Suppressor macrophage (primary cell): ENCODE measurements at places on chromosomes 16 and 17.

DNA sequence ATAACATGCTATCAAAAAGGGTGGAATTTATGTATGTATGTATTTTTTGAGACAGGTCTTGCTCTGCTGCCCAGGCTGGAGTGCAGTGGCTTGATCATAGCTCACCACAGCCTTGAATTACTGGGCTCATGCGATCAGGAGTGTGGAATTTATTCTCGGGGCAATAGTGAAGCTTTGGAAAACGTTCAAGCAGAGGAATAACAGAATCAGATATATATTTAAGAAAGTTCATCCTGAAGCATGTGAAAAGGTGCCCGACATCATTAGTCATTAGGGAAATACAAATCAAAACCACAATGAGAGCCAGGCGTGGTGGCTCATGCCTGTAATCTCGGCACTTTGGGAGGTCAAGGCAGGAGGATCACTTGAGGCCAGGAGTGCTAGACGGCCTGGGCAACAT, 7.7 kb upstream of the ITGAE start:
- DNase-seq, result no peak

- peak; percentile 52 for DNase-seq
Measured at GRCh38 chr17:32755045-32755805, 121.7 kb downstream of the MYO1D start.

DNA sequence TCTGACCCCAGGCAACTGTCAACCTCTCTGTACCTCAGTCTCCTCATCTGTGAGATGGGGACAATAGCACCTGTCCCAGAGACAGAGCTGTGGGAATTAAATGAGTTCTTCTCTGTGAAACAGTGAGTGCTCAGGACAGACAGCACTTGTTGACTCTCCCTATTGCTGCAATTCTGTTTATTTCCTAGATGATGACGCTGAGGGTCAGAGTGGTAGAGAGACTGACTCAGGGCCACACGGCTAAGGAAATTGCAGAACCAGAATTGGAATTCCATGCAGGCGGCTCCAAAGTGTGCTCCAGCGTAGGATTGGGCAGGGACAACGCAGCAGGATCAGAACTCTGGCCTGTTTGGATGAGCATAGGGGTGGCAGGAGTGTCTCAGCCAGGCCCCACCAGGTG, 302.2 kb downstream of the C16orf95 start:
- DNase-seq, result peak; percentile 20

- no peak for DNase-seq
Measured at GRCh38 chr17:39123627-39124026, 27.8 kb downstream of the PLXDC1 start.

- DNase-seq, result no peak
Measured at GRCh38 chr17:979212-979538, 401 bp downstream of the NXN start.

DNA sequence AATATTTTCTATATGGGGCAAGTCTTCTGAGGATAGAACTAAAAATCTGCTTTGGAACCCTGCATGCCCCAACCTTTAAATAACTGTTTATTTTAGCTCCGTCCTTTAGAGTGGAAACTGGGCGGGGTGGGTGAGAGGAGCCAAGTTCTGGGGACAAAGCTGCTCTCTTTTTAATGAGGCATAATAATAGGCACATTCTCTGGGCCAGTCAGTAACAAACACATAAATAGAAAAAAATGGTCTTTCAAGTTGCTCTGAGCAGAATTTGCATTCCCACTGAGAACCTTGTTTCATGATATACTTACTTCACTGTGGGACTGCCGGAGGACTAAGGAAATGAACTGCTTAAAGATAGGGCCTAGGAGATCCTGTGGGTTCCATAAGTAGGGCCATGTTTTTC, 51.5 kb downstream of the KNOP1 start:
- DNase-seq, result no peak

GRCh38 chr16:8845699-8846298, 23.0 kb downstream of the CARHSP1 start:
- no peak for DNase-seq

DNA sequence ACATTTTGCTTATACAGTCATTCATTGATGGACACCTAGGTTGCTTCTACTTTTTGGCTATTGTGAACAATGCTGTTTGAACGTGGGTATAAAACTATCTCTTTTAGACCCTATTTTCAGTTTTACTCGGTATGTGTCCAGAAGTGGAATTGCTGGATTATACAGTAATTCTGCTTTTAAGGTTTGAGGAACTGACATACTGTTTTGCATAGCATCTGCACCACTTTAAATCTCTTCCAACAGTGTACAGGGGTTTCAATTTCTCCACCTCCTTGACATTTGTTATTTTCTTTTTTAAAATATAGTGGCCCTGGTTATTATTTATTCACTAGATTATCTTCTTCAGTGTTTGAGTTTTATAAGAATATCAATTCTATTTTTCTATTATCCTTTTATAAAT, 116.9 kb downstream of the USP22 start:
- DNase-seq, result no peak

GRCh38 chr17:57096472-57097202, 11.6 kb downstream of the AKAP1 start:
- DNase-seq, result peak; percentile 32

- no peak for DNase-seq
Measured at GRCh38 chr17:6241996-6242395, 171.8 kb downstream of the WSCD1 start.

GRCh38 chr17:20998571-20999043, 44.2 kb downstream of the USP22 start:
- no peak for DNase-seq

- no peak for DNase-seq
Measured at GRCh38 chr16:70630960-70631745, 15.2 kb upstream of the IL34 start.

- no peak for DNase-seq
Measured at GRCh38 chr17:44124118-44124438, 637 bp upstream of the HDAC5 start.

- no peak for DNase-seq
Measured at GRCh38 chr16:67188323-67188722, 1.6 kb downstream of the EXOC3L1 start.

GRCh38 chr17:66684261-66684660, 150.7 kb upstream of the CACNG5 start:
- DNase-seq, result no peak
